ENCODE measurements at places on chromosomes 1 and 21.
A peak's percentile ranks its signal among the peaks of the same experiment; 100 is the strongest.

DNA sequence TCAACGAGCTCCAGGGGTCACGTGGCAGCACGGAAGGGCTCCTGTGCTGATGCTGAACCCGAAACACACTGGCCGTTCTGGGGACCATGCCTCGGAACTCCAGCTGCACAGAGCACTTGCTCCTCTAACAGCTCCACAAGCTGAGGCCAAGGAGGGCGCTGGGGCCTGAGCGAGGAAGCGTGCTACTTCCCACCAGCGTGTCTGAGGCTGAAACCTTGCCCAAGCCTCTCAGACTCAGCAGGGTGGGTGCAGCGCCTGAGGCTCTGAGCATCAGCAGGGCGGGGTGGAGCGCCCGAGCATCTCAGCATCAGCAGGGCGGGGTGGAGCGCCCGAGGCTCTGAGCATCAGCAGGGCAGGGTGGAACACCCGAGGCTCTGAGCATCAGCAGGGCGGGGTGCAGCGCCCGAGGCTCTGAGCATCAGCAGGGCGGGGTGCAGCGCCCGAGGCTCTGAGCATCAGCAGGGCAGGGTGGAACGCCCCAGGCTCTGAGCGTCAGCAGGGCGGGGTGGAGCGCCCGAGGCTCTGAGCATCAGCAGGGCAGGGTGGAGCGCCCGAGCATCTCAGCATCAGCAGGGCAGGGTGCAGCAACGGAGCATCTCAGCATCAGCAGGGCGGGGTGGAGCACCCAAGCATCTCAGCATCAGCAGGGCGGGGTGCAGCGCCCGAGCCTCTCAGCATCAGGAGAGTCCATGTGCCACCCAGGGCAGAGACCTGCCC is 9.6 kb downstream of the WRAP73 start:
- DNase-seq = no peak

- no peak for DNase-seq
Observed at GRCh38 chr1:196178083-196178635, 430.1 kb downstream of the KCNT2 start.

DNA sequence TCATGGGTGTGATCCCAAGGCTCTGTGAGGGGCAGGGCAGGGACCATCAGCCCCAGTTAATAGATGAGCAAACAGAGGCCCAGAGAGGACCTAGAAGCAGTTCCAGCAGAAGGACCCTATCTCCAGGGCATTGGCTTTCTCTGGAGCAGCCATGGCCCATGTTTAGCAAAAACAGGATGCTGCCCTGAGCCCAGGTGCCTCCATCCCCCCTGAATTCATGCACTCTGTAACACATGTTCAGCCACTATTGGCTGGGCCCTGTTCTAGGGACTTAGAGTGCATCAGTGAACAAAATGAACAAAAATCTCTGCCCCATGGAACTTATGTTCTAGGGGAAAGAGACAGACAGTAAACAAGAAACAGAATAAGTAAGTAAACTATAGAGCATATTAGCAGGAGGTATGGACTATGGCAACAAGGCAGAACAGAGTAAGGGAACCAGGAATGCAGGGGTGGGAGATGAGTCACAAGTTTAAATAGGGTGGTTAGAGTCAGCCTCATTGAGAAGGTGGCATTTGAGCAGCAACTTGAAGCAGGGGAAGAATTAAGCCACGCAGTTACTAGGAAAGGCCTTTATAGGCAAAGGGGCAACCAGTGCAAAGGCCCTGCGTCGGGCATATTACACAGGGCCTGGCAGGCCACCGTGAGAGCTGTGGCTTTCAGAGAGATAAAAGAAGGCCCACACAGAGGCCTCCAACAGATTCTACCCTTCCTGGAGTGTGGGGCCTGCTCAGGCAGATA is 185.9 kb upstream of the EDN2 start:
- no peak for DNase-seq

- no peak for DNase-seq
Observed at GRCh38 chr1:111965781-111966443, 23.6 kb downstream of the KCND3 start.

DNA sequence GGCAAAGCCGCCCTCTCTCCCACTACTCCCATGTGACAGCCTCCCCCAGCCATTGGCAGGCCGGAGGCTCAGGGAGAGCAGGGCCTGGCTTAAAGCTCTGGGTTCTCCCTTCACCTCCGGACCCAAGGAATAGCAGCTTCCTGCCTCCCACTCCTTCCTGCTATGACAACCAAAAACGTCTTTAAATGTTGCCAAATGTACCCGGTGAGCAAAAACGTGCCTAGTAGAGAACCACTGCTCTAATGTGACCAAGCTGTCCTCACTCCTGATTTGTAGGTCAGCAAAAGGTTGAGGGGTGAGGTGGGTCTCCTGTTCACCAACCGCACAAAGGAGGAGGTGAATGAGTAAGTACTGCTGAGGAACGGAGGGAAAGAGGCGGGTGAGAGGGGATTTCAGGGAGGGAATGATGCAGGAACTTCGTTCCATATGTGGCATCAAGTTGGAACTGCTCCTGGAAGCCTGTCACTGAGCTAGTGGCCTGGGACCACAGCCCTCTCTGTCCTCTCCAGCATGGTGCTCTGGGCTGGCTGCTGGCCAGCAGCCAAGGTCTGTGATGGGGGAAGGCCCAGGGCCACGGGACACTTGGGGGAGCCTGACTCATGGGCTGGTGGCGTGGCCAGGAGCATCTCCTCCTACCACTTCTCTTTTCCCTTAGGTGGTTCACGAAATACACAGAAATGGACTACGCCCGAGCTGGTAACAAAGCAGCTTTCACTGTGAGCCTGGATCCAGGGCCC is 5.7 kb downstream of the MRTO4 start:
- DNase-seq = no peak

DNA sequence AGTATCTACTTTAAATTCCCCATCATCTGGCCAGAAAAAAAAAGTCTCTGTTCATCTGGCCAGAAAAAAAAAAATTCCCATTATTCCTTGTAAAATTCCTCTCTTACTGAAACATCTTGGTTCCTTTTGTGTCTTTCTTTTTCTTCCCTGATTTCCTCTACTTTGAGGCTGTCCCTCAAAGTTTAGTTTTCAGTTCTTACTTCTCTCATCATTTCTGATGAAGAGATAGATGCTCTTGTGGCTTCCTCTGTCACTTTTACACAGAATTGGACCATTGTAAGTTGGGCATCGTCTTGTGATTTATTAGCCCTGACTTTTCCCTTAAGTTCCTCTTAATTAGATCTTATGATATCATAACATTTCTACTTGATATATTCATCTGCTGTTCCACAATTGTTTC is 6.5 kb downstream of the SOAT1 start:
- no peak for DNase-seq

GRCh38 chr1:243595527-243596210 is 254.4 kb downstream of the AKT3 start:
- DNase-seq = no peak

DNA sequence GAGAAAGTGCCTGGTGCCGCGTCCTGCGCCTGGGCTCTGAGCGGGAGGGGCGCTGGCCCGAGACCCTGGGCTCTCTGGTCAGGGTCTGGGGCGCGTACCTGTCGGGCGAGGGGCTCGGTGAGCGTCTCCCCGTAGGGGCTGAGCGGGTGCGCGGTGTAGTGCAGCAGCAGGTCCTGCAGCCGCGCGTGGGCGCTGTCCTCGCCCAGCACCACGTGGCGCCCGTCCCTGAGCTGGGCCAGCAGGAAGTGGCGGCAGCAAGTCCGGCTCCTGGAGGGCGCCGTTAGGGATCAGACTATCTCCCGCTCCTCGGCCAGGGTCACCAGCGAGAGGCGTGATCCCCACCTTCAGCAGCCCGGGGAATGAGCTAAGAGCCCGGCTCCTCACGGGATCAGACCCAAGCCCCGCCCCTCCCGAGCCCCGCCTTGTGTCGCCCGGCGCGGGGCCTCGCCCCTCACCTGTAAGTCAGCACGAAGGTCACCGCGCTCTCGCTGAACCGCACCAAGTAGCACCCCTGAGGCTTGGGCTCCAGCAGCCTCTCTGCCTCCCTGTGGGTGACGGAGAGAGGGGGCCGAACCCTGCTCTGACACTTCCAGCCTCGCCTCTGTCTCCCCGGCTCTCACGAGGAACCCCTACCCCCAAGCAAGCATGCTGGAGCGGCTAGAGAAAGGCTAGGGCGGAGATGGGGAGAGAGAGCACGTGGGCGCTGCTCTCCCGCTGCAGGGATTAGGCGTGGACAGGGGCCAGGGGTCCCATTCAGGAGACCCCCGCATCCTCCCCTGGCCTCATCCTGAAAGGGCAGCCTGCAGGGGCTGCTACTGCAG is 2.7 kb downstream of the SH2D2A start:
- DNase-seq = peak; percentile 66

GRCh38 chr21:37532868-37533780 is 166.6 kb downstream of the DYRK1A start:
- no peak for DNase-seq

GRCh38 chr1:223473601-223474344 is 80.6 kb downstream of the CCDC185 start:
- no peak for DNase-seq

- peak; percentile 48 for DNase-seq
Observed at GRCh38 chr1:209190591-209191261, 392.8 kb upstream of the CAMK1G start.

DNA sequence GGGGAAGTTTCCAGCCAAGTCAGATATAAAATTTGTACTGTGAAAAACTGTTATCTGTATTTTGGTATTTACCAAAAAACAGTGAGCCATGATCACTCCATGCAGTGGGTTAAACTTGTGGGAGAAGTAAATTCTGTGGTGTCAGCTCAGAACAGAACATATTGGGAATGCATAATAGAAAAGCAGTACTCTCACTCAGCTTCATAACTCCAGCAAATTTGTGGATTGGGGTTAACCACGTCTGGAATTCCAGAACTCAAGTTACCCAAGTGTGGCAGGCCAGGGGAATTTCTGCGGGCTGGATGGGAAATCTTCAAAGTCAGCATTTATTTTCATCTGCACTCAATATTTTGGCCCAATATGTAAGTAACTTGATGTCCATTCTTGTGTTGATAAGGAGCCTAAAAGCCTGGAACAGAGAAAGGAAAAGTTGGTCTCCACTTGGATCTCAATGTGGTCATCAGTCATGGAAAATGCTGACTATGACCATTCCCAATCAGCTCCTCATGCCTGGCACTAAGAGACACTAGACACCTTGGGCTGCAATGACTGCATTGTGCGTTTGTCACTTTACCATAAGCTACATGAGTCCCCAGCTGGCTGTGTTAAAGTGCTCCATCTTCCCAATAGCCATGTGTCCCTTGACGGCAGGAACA is 39.1 kb upstream of the ENAH start:
- DNase-seq = no peak

- no peak for DNase-seq
Observed at GRCh38 chr1:207987164-207987563, 76.2 kb upstream of the CD34 start.

GRCh38 chr1:113963281-113963906 is 15.9 kb upstream of the OLFML3 start:
- DNase-seq = no peak

- no peak for DNase-seq
Observed at GRCh38 chr1:197595304-197595904, 179.9 kb downstream of the DENND1B start.

DNA sequence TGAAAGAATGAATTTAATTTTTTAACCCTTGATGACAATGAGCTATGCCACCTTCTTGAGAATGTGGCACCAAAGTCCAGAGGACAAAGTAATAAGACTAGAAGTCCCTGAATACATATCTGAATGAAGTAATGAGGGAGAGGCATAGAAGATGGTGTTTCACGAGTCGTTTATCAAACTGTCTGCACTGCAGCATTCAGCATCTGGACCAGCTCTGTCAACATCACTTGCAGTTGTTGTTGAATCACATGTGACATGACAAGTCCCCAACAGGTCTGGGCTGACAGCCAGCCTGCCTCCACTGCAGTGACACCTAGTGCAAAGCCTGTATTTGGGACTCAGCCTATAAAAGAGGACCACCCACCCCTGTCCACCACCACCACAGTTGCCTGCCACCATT is 17.3 kb upstream of the GALNT2 start:
- no peak for DNase-seq

DNA sequence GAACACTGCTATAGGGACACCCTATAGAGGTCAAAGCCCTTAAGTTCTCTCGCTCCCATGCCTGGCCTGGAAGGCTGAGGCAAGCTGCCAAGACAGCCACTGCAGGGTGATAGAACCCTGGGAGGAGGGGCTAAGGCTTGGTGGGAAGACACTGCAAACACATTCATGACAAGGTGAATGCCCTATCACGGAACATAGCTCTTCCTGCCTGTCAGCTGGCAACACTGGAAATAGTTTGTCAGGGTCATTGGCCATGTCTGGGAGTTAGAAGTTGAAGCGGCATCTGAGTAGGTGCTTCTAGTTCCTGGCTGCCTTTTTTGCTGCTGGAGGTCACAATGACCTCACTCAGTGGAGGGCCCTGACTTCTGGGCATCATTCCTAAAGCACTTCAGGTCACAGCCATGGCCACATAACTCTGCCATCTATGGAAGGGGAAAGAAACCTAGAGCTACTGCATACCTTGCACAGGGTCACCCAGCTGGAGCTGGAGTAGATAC is 4.2 kb downstream of the FABP3 start:
- DNase-seq = no peak

- DNase-seq = no peak
Observed at GRCh38 chr1:210944252-210944651, 189.7 kb downstream of the KCNH1 start.

- DNase-seq = peak; percentile 61
Observed at GRCh38 chr1:244154872-244155531, 103.9 kb downstream of the ZBTB18 start.
